ENCODE measurements at places on chromosomes 5 and 9.
A peak's percentile ranks its signal among the peaks of the same experiment; 100 is the strongest.

GRCh38 chr5:57249265-57249874 lies 75.5 kb downstream of the GPBP1 start:
- no peak for DNase-seq

DNA sequence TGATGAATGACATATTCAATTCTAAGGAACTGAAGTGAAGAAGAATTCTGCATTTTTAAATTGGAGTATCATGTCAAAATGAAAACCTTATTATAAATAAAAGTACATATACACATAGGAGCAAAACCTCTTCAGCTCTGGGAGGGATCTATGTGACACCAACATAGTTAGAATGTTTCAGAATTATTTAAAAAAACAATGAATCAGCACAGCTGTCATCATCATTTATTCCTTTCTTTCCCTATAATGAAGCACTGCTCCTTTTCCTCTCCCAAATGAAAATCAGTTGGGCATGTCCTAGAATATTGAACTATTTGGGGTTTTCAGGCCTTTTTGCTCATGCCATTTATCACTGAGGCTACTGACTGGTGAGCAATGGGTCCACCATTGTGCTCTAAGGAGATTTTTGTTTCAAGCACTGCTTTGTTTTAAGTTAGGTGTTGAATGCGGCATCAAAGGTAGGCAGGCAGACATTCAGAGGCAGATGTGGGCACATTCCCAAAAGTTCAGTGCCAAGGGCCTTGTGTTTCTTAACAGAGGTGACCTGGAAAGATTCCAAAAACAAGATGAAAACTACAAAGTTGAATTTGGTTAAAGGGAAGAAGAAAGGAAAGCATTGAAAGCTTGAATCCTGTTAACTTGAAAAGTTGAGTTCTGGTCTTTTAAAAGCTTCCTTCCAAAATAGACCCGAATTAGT lies 126.4 kb upstream of the ADAMTSL1 start:
- DNase-seq, result no peak

- DNase-seq, result no peak
Observed at GRCh38 chr9:115997923-115998322, 155.7 kb upstream of the PAPPA start.

DNA sequence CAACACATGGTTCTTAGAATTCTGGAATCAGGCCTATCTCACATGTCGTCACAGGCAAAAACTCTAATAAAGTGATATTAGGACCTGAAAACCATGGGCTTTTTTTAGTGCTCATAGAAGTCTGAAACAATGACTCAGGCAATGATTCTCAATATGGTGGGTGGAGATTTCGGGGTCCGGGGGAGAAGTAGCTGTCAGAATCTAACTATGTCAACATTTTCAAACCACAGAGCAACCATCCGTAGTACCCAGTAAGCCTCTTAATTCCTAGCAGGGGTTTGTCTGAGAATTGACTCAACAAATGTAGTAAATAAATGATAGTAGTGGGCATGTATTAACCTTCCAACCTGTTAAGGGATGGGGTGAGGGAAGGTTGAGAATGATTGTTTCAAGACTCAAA lies 2.6 kb downstream of the AMACR start:
- DNase-seq, result no peak

DNA sequence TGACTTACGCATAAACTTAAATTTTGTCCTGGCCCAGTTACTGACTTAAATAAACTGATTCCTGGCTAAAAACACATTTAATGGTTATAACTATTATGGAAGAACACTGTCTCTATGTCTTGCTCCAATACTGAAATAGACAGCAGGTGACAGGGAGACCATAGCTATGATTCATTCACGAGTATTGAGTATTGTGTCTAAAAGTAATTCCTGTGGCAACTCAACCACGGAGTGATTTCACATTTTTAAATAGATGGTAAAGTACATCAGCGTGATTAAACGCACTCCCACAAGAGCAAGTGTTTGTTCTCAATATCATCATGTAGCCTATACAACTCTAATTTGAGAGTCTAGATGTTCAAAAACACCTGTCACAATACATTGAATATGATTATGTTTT lies 35.9 kb upstream of the PCSK1 start:
- DNase-seq, result no peak

DNA sequence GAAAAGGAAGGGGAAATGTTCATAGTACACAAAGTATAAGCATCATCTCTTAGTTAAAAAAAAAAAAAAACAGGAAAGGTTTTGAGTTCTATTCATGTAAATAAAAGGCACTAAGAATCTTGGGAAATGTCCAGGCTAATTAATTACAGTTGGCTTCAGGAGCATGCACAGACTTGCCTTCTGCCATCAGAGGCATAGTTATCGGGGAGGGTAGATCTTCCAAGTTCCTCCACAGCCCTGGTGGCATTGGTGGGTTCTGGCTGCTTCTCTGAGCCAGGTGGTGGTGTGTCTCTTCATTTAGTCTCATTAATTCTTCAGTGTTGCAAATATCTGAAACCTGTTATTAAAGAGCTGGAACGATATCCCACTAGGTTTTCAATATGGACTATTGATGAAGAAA lies 85.2 kb downstream of the TMEM252 start:
- no peak for DNase-seq

DNA sequence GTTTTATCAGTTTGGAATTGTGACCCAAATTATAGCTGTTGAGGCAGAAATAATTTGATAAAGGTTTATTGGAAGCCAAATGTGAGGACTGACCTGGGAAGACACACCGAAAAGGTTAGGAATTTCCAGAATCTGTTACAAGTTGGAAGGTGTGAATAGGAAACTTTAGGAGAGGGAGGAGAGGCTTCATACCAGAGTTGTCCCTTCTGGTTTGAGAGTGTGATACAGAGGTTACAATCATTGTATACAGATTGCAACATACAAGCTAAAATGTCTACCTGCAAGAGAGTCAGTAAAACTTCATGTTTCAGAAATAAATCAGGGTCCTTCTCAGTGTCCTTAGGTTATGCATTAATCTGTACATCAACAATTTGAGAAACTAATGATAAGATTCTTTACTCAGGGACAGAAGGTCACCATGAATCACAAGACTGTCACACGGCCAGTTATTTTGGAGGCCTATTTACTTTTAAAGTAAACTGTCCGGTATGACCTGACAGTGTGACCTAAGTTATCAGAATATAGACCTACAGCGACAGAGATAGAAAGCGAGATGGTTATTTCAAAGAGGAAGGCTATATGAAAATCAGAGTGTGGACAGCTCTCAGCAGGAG lies 204.9 kb upstream of the CTNND2 start:
- no peak for DNase-seq

DNA sequence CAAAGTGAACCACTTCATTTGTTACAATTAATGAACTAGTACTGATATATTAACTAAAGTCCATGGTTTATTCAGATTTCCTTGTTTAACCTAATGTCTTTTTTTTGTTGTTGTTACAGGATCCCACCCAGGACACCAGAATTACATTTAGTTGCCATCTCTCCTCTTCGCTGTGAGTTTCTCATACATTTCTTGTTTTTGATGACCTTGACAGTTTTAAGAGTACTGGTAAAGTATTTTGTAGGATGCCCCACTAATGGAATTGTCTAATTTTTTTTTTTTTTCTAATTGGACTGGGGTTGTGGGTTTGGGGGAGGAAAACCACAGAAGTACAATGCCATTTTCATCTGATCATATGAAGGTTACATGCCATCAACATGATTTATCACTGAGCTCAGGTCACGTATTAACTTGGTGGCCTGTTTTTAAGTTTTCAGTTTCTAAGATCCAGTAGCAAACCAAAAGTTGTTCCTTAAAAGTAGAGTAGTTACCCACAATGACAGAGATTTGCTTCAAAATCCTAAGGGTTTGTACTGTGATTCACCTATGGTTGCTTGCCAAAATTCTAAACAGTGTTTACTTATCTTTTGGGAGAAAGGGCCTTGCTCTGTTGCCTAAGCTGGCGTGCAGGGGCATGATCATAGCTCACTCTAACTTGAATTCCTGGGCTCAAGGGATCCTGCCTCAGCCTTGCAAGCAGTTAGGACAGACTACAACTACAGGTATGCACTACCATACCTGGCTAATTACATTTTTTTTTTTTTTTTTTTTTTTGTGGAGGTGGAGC lies 4.5 kb upstream of the OTULIN start:
- no peak for DNase-seq

DNA sequence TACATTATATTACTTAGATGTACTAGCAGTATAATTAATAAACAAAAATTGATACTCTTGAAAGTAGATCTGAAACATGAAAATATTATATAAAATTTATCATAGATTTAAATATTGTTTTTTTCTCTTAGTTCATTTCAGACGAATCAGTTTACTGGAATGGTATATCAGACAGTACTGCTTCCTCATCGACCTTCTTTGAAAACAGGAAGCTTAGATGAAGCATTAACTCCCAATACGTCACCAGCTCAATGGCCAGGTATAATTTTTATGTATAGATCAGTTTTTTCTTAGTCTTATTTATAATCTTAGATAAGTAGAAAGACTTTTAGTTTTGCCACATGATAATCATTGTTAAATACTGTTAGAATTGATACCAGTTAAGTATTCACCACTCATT lies 106.3 kb downstream of the DMXL1 start:
- no peak for DNase-seq

GRCh38 chr9:91297306-91297705 lies 64.4 kb downstream of the AUH start:
- DNase-seq, result no peak

GRCh38 chr5:147927901-147928300 lies 21.6 kb upstream of the C5orf46 start:
- DNase-seq, result no peak

DNA sequence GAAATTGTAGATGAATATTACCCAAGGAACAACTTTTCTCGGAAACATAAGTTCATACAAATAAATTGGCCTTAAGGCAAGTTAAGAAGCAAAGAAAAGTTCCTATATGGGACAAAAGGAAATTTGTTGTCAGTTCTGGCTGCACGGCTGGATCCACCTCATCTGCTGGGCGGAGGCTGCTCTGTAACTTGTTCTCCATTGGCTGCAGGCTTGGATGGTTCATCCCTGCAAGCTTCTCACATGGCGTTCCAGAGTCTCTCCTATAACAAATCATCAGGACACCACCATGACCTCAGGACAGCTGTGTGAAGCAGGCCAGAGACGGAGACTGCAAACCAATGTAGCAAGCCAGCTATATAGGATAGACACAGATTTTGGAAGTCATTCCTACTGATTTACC lies 81.4 kb upstream of the DAB2 start:
- DNase-seq, result no peak

GRCh38 chr9:3468421-3469205 lies 57.2 kb downstream of the RFX3 start:
- DNase-seq, result no peak

- no peak for DNase-seq
Observed at GRCh38 chr5:175243441-175243840, 200.5 kb downstream of the DRD1 start.

DNA sequence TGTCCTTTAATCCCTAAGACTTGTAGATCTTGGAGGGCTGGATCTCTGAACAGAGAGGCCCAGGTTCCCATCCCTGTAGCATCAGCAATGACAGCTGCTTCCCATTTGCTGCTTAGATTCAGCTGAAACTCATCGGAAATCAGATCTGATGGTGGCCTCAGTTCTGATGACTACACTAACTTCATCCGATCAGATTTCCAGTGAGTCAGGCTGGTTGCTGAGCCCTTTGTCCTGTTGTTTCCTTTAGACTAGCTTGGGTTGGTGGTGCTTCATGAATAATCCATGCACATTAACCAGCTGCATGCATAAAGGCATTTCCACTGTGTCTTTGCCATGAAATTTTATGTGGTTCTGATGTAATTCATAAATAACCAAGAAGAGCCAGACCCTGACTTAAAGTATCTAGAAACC lies 195.2 kb upstream of the TUT7 start:
- DNase-seq, result no peak

GRCh38 chr5:98927242-98927988 lies 1.4 kb downstream of the CHD1 start:
- DNase-seq, result peak; percentile 87

- DNase-seq, result peak; percentile 11
Observed at GRCh38 chr5:59893429-59894227, at the start of gene PDE4D. TSS of gene PDE4D (minus strand) at chr5:59893726.

GRCh38 chr9:128719919-128720605 lies 3.9 kb downstream of the ZDHHC12 start:
- no peak for DNase-seq

GRCh38 chr5:122114501-122114900 lies 14.8 kb upstream of the ZNF474 start:
- no peak for DNase-seq

DNA sequence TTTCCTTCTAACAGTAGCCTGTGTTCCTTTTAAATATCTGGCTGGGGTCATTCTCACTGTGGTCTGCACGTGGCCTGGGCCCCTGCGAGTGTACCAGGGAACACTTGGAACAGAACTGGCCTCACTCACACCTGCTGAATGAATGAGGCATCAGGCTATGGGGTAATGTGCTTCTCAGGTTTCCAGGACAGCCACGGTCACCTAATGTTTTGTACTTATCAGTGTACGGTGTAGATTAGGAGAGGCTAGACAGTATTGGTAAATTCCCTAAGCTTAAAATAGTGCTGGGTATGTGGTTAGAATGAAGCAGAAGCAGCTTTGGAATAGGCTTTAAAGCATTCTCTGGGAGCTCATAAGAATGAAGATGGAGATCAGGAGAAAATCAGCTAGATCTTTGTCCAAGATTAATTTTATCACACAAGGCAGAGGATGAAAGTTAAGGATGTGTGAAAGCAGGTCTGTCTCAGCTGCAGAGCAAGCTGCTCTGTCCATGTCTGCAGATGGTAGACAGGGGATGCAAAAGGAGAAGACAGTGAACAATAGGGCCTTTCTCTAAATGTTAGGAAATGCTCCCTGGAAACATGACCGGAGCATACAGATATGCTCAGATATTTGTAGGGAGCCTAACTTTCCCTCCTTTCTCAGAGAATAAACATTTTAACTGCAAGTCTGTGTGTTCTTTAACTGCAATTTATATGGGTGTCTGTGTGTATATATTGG lies 267.5 kb downstream of the NR3C1 start:
- no peak for DNase-seq

GRCh38 chr5:41815663-41816229 lies 54.5 kb downstream of the OXCT1 start:
- DNase-seq, result no peak

DNA sequence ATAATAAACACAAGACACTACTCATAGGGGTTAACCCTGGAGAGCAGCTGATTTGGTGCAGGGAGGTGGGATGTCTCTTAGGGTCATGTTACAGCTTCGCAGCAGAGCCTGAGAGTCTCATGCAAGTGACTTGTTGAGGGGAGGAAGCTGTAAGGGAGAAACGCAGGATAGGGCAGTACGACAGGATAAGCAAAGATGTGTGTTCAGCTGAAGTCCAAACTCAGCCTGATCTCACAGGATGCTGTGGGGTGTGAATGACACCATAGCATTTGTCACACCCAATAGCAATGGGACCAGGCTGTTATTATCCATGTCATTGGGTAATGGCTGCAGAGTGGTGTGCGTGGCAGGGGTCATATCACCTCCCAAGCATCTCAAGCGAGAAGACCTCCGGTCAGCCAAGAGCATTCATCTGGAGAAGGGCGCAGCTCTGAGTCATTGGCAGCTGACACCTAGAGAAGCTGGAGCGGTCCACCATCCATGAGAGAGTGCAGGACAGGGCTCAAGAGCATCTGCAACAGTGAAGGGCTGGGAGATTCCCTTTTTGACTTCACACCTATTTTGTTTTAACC lies 49.2 kb upstream of the RPL26L1 start:
- DNase-seq, result no peak

Measured in CD4-positive, alpha-beta T cell treated with Interleukin-4 for 1 hour (primary cell).